H54 (cell line): ENCODE measurements at places on chromosomes 5 and 9.

GRCh38 chr9:95083086-95083768 is 234.3 kb downstream of the FANCC start:
- DNase-seq = no peak

- DNase-seq = peak; percentile 70
Observed at GRCh38 chr5:151315998-151316597, 12.5 kb upstream of the SLC36A3 start.

- DNase-seq = peak; percentile 87
Observed at GRCh38 chr9:135504262-135505243, 4.1 kb downstream of the MRPS2 start.

DNA sequence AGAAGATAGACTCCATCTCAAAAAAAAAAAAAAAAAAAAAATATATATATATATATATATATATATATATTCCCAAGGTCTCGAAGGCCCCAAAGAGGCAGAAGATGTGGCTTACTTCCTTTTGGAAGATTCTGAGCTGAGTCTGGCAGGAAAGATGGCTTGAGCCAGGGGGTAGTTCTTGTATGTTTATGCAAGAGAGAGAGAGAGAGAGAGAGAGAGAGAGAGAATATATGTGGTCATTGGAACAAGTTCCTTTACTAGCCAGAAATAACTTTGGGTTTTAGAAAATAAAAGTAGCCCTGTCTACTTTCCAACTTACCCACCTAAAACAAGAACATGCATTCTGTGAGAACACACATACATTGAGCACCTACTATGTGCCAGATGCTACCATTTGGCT is 17.6 kb downstream of the NCS1 start:
- DNase-seq = no peak

DNA sequence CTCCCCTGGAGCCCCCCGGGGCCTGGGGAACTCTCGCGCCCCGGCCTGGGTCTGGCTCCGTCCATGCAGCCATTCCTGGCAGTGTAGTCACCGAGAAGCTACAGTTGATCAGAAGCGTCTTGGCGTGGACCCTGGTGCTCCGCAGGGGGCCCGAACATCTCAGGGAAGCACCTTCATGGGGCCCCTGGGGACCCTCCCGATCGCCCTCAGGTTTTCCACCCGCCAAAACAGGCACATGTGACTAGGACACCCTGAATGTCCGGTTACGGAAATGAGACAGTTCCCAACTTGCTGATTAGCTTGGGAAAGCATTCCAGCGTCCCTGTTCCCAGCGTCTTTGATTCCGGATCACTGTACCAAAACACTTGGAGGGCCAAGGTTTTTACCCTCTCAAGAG is 472 bp downstream of the FBXO4 start:
- DNase-seq = peak; percentile 22
